ENCODE measurements at places on chromosomes 12 and 14.

GRCh38 chr14:78959674-78960264 lies 789.6 kb downstream of the NRXN3 start:
- peak; percentile 47 for DNase-seq

DNA sequence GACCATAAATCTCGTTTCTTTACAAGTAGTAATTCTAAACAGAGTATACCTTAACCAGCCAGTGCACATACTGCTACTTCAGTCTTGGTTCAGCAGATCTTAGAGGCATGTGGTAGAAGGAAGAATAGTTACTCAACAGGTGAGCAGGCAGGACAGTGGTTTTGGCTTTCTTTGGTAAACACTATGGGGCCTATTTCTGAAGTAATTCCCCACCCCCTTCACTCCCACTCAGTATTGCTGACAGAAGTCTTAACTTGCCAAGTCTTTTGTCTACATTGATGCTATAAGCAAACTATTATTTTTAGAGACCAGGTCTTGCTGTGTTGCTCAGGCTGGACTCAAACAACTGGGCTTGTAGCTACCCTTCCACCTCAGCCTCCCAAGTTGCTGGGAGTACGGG lies 68.5 kb downstream of the FBXO34 start:
- DNase-seq: no peak

DNA sequence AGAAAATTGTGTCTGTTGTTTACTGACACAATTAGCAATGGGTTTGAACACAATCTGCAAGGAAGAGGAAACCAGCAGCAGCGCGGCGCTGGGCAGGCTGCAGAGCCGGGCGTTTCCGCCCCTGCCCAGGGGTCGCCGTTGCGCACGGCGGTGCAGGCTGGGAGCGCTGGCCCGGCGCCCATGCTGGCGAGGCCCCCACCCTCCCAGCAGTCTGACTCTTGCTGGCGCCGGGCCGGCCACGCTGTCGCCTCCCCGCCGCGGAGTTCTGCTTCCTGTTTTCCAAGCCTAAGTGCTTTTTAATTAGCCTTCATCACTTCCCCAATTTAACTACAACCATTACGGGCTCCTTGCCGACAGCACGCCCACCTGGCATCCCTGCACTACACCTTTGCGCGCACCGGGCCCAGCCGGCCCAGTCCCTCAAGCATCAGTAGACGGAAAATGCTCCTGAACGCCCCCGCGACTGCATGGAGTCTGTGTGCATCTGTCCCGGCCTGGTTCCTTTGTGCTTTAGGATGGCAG lies 212.1 kb downstream of the GXYLT1 start:
- DNase-seq: peak; percentile 96

GRCh38 chr12:51011955-51012354 lies 14.2 kb downstream of the SLC11A2 start:
- no peak for DNase-seq

DNA sequence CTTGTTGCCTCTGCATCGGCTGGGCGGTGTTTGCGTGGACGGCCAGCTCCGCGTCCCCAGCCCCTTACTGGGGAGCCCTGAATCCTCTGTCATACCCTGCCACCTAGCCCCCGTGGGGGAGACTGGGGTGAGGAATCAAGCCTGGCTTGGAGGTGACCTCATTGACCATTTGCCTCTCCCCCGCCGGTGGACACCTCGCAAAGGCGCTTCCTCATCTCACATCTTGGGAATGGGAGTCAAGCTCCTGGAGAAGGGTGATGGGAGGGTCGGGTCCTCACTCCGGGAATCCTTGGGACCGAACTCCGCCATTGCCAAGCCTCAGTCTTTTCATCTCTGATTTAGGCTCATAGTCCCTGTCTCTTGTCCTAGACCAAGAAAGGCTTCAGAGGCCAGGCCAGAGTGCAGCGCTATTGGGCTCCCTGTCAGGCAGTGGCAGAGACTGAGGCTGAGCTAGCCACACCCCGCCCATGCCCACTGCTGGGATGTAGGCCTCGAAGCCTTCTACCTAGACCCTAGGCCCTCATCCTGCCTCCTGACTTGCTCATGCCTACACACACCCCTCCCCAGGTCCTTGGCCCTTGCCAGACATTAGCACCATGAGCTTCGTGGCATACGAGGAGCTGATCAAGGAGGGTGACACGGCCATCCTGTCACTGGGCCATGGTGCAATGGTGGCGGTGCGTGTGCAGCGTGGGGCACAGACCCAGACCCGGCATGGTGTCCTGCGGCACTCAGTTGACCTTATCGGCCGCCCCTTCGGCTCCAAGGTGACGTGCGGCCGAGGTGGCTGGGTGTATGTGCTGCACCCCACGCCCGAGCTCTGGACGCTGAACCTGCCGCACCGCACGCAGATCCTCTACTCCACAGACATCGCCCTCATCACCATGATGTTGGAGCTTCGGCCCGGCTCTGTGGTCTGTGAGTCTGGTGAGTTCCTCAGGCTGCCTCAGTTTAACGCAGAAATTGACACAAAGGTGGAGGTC lies 678 bp downstream of the TRMT61A start:
- DNase-seq: no peak

DNA sequence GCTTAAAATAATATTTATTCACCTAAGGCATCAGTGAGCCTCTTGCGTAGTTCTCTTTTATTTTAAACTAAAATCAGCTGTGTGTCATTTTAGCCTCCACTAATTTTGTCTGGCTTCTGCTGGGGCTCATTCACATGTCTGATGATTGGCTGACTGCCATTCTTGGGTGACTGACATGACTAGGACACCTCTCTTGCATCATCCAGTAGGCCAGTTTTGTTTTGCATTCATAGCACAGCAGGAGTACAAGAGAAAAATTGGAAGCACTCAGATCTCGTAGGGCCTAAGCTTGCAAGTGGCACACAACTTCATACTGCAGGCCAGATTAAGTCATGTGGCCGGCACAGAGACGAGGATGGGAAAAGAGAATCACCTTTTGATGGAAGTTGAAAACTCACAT lies 1226.5 kb downstream of the GALC start:
- no peak for DNase-seq

- no peak for DNase-seq
Measured at GRCh38 chr14:101833045-101833444, 71.5 kb downstream of the PPP2R5C start.

GRCh38 chr14:96940009-96940408 lies 142.8 kb downstream of the VRK1 start:
- DNase-seq: no peak

DNA sequence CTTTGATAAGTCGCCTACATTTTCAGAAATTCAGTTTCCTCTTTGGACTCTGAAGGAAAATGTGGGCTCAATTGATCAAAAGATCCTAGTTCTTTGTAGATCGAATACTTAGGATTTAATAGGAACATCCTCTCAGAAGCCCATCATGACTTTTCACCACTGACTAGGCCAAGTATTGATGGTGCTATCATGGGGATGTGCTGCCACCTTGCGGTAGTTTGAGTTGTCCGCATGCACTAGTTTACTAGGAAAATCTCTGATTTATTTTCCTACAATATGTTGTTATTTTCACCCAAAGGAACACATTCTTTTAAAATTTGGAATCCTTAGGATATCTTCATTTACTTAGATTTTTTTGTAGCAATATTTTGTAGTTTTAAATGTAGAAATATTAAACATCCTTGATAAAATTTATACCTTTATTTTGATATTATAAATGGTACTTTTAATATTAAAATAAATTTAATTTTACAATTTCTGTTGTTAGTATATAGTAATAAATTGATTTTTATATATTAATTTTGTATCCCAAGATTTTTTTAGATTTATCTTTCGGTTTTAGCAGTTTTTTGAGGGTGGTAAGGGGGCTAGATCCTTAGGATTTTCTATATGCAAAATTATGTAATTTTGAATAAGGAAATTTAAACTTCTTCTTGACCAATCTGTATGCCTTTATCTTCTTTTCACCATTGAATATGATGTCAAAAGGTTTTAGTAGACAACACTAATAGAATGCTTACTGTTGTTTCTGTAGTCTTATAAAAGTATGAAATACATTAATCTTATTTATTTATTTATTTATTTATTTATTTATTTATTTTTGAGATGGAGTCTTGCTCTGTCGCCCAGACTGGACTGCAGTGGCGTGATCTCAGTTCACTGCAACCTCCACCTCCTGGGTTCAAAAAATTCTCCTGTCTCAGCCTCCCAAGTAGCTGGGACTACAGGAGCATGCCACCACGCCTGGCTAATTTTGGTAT lies 52.9 kb upstream of the OR9K2 start:
- DNase-seq: no peak
